A549 treated with Mapracorat at 1 μM for 4 hours (cell line): ENCODE measurements at places on chromosomes 6 and 20. TPM values are rescaled to one million over a fixed set of nuclear protein-coding genes. Genes with fewer than 3 reads are reported as not detected.

The TRIM10 gene
- not detected in 5 replicates for total RNA-seq

The CLDN20 gene
- not detected in 5 replicates for total RNA-seq

The TREM2 gene
- total RNA-seq, result not detected in 5 replicates

The LY6G6D gene
- not detected in 5 replicates for total RNA-seq

The TFAP2C gene
- total RNA-seq, result 13.1 to 15.0 TPM (median 13.5 TPM) in 5 replicates

The PERP gene
- 73.8 to 81.8 TPM (median 78.2 TPM) in 5 replicates for total RNA-seq

The PPIL6 gene
- 2.5 to 3.6 TPM (median 2.9 TPM) in 5 replicates for total RNA-seq

The DYNLT2 gene
- total RNA-seq, result 0.44 to 0.81 TPM (median 0.53 TPM) in 5 replicates

The ADA gene
- total RNA-seq, result 48.2 to 59.8 TPM (median 53.8 TPM) in 5 replicates

The TREML2 gene
- not detected in 5 replicates for total RNA-seq

The BPIFB3 gene
- total RNA-seq, result not detected in 5 replicates

The COX4I2 gene
- not detected in 5 replicates for total RNA-seq

The PHF1 gene
- total RNA-seq, result 13.8 to 18.4 TPM (median 14.6 TPM) in 5 replicates

The CST5 gene
- not detected in 5 replicates for total RNA-seq

The CNR1 gene
- 1.1 to 1.9 TPM (median 1.2 TPM) in 5 replicates for total RNA-seq

The SPTLC3 gene
- total RNA-seq, result 0.13 to 0.17 TPM in 2 of 5 replicates, not detected in the others

The AGER gene
- total RNA-seq, result 1.2 to 2.0 TPM (median 1.3 TPM) in 5 replicates

The BLTP3A gene
- total RNA-seq, result 4.2 to 5.9 TPM (median 5.0 TPM) in 5 replicates

The CRISP2 gene
- not detected in 5 replicates for total RNA-seq

The GLO1 gene
- 88.7 to 103 TPM (median 90.8 TPM) in 5 replicates for total RNA-seq

The ZKSCAN4 gene
- total RNA-seq, result 2.4 to 2.9 TPM (median 2.6 TPM) in 5 replicates

The COL20A1 gene
- total RNA-seq, result 0.30 to 1.4 TPM (median 0.95 TPM) in 5 replicates

The OLIG3 gene
- total RNA-seq, result not detected in 5 replicates

The NXT1 gene
- total RNA-seq, result 53.2 to 68.0 TPM (median 67.4 TPM) in 5 replicates

The TGM3 gene
- total RNA-seq, result 0.06 to 0.22 TPM in 2 of 5 replicates, not detected in the others

The ERVFRD-1 gene
- not detected in 5 replicates for total RNA-seq

The KIF6 gene
- total RNA-seq, result 0.11 to 0.35 TPM (median 0.30 TPM) in 5 replicates

The MYH7B gene
- 0.05 to 0.22 TPM (median 0.12 TPM) in 4 of 5 replicates, not detected in the other for total RNA-seq

The GPX5 gene
- total RNA-seq, result not detected in 5 replicates

The TOX2 gene
- 10.7 to 14.4 TPM (median 12.8 TPM) in 5 replicates for total RNA-seq

The IL20RA gene
- total RNA-seq, result not detected in 5 replicates

The CDS2 gene
- total RNA-seq, result 51.8 to 67.8 TPM (median 60.6 TPM) in 5 replicates

The WFDC10B gene
- total RNA-seq, result not detected in 5 replicates

The B3GALT4 gene
- total RNA-seq, result 0.56 to 1.3 TPM (median 0.87 TPM) in 5 replicates

The SIGLEC1 gene
- 0.01 to 0.02 TPM (median 0.02 TPM) in 3 of 5 replicates, not detected in the others for total RNA-seq

The FBXO5 gene
- total RNA-seq, result 19.4 to 21.4 TPM (median 20.3 TPM) in 5 replicates

The HLA-DQA2 gene
- not detected in 5 replicates for total RNA-seq

The SGK2 gene
- 6.7 to 8.7 TPM (median 7.0 TPM) in 5 replicates for total RNA-seq

The SUMO4 gene
- total RNA-seq, result not detected in 5 replicates
